Lung (tissue), 17 donors: ENCODE measurements at places on chromosomes 5 and 9. TPM values are rescaled to one million over a fixed set of nuclear protein-coding genes. Genes with fewer than 3 reads are reported as not detected.

- no peaks in the 10 kb centered on the region for H3K27me3 ChIP-seq
- H3K4me1 ChIP-seq: no peaks in the 10 kb centered on the region
- no peak for DNase-seq
- no peak overlapping the region for H3K27ac ChIP-seq
- no peaks in the 10 kb centered on the region for H3K36me3 ChIP-seq
- H3K4me3 ChIP-seq: no peak overlapping the region
Measured at GRCh38 chr5:22319798-22320197, 533.3 kb downstream of the CDH12 start.

The ZFP37 gene
- 2.4 TPM for total RNA-seq

GRCh38 chr9:134809292-134809691 is 71.3 kb upstream of the FCN2 start:
- peaks cover 20% of the 10 kb centered on the region for H3K36me3 ChIP-seq
- no peak for DNase-seq
- H3K27ac ChIP-seq: no peak overlapping the region
- H3K4me3 ChIP-seq: no peak overlapping the region

DNA sequence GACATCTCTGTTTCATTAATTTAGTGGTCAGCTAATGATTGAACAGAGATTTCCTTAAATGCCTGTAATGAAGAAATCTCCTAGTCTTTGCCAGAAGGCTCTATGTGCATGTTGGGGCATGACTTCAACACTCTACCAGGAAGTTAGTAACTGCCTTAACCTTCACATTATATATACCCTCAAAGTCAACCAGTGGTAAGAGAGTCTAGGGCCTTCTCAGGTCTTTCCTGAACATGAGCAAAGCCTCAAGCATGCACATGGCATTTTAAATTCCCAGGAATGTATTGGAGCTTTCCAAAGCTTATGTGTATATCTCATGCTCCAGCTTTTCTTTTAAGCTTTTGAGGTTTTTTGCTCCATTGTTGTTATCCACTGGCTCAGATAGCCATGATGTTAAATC is 388.3 kb downstream of the ARRDC3 start:
- no peaks in the 10 kb centered on the region for H3K36me3 ChIP-seq
- no peak for DNase-seq
- H3K27ac ChIP-seq: no peak overlapping the region
- no peaks in the 10 kb centered on the region for H3K27me3 ChIP-seq
- H3K4me1 ChIP-seq: no peaks in the 10 kb centered on the region
- H3K4me3 ChIP-seq: no peak overlapping the region

The GPSM1 gene
- 28.5 TPM for total RNA-seq
